Activated naive CD4-positive, alpha-beta T cell treated with anti-CD3 and anti-CD28 coated beads, Interleukin-2, amount 50 U/mL, for 72 hours (primary cell): ENCODE measurements at places on chromosomes 6 and 20. TPM values are rescaled to one million over a fixed set of nuclear protein-coding genes. Genes with fewer than 3 reads are reported as not detected.

Gene DDX27
- total RNA-seq: 51.9 TPM

Gene NKX2-4
- not detected for total RNA-seq

Gene PHACTR1
- total RNA-seq: 0.05 TPM

Gene PAX1
- not detected for total RNA-seq

Gene UST
- 0.49 TPM for total RNA-seq

Gene NFATC2
- total RNA-seq: 39.4 TPM

Gene GSTA4
- 3.0 TPM for total RNA-seq

Gene DEFB124
- total RNA-seq: not detected
